ENCODE measurements at places on chromosomes 11 and 22.

- DNase-seq: peak; percentile 76
These were observed 358.9 kb downstream of the CADM1 start for GRCh38 chr11:115145324-115145723.

GRCh38 chr22:22245256-22245909 is 797 bp downstream of the VPREB1 start:
- no peak for DNase-seq

- no peak for DNase-seq
These were observed 1312.3 kb downstream of the FAM181B start for GRCh38 chr11:81421251-81421860.

DNA sequence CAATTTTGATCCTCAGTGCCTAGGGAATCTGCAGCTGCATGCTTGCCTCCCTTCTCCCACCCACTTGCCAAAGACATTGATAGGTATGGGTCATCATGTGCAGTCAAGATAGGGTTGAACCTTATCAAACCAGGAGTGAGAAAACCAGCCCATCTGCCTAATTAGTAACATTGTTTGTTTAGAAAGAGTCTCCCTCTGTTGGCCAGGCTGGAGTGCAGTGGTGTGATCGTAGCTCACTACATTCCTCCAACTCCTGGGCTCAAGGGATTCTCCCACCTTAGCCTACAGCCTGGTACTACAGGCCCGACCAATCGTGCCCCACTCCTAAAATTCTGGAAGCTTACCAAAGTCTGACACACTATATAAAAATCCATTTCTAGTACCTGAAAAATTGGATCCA is 4.6 kb downstream of the C11orf71 start:
- DNase-seq: no peak

DNA sequence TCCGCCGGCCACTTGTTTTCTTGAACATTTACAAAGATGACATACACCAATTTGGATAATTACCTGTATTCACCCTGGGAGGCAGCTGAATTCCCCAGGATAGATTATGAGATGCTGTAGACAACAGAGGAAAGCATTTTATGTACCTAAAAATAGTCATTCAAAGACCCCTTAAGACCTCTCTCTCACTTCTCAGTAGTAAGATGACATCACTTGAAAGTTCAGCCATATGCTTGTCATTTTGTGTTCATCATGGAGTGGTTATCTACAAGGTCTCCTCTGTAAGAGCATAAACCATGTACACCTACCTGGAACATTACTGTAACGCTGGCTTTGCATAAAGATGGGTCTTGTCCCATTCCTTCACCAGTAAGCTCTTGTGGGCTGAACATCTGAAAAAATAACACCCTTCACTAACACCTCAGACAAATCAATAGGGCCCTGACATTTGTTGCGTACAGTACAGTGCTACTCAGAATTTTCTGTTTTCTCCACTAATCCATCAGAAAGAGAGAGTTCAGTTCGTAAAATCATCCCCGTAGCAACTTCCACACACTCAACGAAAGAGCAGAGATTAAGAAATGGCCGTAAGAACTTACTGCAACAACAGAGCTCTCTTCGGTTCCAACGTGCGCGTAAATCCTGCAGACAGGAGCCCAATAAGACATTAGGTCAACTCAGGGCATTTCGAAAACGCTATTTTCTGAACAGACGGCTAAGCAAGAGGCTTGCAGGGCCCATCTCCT is 15.6 kb upstream of the WDR74 start:
- no peak for DNase-seq

DNA sequence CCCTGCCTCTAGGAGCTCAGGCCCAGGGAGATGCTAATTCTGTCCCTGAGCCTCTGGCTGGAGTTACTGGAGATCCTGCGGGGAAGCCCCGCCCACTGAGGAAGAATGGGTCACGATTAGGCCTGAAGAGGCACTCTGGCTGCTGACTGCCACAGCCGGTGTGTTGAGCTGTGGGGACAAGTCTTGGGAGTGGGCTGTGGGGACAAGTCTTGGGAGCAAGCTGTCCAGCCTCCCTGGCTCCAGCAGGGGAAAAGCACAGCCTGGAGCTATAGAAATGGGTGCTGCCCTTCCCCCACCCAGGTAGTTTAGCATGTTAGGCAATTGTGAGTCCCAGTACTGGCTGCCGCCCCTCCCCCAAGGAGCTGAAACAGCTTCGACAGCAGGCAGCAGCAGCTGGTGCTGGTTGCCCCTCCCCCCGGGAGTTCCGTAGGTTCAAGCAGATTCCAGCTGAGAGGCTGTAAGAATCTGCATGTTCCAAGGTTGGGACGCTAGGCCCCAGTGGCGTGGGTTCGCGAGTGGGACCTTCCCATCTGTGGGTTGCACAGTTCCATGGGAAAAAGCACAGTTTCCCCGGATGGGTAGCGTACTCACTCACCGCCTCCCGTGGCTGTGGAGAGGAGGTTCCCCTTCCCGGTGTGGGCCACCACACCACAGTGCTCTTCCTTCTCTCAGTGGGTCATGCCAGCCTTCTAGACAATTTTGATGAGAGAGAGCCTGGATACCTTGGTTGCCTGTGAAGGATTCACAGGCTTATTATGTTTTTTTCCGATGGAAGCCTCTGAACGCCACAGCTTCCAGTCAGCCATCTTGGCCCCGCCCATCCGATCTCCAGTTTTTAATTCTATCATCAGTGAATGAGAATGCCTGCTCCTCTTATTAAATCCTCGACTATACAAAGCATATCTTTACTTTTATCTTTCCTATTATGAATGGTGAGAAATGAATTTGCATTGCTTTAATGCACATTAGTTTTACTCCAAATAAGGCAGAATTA is 61.5 kb downstream of the MSANTD4 start:
- peak; percentile 58 for DNase-seq

DNA sequence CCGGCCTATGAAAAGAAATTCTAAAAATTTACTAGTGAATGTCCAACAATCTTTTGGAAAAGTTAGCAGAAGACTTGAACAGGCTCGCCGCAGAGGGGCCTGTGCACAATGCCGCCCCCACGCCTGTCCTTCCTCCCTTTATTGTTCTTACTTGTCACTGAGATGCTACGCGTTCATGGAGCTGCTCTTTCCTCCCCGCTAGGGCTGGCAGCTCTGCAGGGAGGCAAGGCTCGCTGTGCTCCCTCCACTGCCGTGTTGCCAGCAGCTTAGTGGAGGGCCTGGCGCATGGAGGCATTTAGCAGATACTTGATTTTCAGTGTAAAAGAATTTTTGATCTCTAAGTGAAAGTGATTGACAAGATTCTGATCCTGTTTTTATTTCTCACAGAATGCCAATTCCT is 14.7 kb downstream of the PHRF1 start:
- no peak for DNase-seq

- DNase-seq: no peak
These were observed 9.6 kb upstream of the KCNQ1OT1 start for GRCh38 chr11:2709429-2709828.

DNA sequence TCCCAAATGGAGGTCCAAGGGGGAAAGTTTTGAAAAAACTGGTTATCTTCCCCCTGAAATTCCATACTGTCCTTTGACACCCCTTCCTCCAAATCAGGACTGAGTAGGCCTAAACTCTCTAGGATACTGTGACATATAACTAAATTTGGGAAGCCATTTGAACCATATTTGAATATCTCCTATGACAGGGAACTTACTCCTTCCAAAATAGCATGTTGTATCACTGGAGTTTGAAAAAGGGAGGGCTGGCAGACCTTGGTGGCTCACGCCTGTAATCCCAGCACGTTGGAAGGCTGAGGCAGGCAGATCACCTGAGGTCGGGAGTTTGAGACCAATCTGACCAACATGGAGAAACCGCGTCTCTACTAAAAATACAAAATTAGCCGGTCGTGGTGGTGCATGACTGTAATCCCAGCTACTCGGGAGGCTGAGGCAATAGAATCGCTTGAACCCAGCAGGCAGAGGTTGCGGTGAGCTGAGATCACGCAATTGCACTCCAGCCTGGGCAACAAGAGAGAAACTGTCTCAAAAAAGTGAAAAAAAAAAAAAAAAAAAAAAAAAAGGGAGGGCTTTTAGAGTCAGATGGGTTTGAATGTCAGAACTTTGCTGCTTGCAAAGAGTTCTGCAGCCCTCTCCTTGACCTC is 42.4 kb downstream of the PIK3C2A start:
- no peak for DNase-seq

DNA sequence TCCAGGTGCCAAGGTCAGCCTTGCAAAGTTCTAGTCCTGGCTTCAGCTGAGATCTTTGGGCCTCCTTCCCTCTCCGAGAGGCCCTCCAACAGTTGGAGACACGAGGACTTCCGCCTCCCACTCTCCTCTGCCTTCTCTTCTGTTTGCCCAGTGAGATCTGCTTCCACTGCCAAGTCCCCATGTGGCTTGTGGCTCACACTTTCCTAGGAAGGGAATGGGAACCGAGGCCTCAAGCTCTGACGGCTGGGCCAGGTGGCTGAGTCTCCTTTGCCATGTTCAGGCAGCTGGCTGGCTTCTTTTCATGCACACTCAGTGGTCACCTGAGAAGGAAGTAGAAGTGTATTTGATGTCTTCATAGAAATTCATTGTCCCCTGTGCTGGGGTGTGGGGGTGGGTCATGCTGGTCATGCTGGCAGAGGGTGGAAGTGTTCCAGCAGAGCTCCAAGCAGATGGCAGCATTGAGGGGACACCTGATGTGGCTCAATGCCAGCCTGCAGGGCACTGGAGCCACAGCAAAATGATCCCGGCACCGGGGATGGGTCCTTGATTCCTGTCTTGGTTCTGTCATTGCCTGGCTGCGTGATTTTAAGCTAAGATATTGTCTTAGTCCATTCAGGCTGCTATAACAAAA is 130.4 kb downstream of the ADAMTS15 start:
- DNase-seq: no peak

DNA sequence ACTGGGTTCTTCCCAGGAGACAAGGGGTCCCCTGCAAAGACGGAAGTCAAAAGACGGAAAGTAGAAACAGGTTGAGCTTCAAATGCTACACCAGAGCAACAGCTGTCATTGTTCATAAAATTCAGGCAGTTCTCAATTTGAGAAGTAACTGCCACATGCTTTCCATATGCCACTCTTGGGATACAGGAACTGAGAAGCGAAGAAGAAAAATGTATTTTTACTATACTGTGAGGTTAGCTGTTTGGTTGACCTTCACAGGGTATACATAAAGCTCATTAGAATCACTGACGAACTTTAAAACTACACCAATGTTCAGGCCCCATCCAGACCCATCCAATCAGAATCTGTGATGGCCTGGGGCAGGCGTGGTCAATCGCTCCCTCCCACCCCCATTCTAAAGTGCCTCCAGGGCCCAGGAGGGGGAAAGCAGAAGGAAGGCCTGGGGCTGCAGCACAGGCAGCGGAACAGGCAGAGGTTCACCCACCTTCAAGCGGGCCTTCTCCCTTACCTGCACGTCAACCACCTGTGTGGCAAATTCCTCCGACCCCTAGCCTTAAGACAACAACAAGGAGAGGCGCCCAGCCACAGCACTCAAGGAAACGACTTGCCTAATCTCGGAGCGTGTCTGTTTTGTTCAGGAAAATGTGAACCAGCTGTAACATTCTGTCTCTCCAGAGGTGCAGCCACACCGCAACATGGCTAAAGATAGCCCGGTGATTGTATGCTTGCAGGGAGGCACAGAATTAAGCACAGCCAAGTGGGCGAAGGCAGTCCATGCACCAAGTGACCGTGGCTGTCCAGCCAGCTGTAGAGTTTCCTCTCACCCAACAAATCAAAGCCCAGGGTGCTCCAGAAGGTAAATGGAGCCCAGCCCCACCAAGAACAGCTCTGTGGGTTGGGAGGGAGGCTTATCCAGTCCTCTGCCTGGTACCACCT is 82.6 kb downstream of the MICAL3 start:
- no peak for DNase-seq

DNA sequence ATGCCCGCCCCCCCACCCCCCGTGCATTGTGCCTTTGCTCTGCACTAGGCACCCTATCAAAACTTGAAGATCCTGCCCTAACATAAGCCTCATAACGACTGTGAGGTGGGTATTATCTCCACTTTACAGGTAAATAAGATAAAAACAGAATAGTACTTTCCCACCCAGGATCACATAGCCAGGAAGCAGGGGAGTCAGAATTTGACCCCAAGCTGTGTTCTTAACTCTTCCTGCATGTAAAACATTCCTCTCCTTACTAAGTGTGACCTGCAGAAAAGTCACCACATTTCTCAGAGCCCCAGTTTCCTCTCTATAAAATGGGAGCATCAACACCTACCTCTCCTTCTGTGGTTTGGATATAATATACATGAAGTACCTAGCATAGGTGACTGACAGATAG is 18.2 kb upstream of the ANKK1 start:
- no peak for DNase-seq

DNA sequence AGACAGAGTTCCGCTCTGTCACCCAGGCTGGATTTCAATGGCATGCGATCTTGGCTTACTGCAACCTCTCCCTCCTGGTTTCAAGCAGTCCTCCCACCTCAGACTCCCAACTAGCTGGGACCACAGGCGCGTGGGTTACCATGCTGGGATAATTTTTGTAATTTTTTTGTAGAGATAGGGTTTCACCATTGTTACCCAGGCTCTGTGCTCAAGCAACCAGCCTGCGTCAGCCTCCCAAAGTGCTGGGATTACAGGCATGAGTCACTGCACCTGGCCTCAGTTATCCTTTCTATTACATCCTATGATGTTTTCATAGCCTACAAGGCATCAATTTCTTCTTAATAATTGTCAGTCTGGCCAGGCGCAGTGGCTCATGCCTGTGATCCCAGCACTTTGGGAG is 36.5 kb downstream of the LRRC74B start:
- no peak for DNase-seq

GRCh38 chr11:76209973-76210930 is 4.0 kb upstream of the WNT11 start:
- DNase-seq: peak; percentile 43

GRCh38 chr11:71326328-71326940 is 74.1 kb upstream of the SHANK2 start:
- DNase-seq: no peak

- DNase-seq: no peak
These were observed 632.8 kb upstream of the RAG2 start for GRCh38 chr11:37230865-37231264.

- no peak for DNase-seq
These were observed 6.7 kb downstream of the IL18 start for GRCh38 chr11:112156956-112157766.

DNA sequence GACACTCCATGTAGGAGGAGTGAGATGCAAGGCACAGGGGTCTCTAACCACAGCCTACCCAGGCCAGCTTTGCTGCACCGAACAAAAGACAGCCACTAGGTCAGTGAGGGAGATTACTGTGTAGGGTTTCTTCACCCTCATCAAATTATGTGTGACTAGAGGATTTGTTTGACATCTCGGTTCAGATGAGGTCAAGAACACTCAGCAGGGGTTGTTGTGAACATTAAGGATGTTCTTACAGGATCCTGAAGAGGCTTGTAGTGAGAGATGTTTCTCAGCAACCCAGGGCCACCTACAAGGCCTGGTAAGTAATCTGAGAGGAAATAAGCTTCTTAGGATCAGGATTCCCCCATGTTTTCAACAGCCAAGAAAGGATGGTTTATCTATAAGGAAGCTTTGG is 202.1 kb downstream of the NXPE2 start:
- no peak for DNase-seq

GRCh38 chr11:126683766-126684728 is 316.5 kb downstream of the KIRREL3 start:
- no peak for DNase-seq
